ENCODE measurements at places on chromosomes 12 and 14.
A peak's percentile ranks its signal among the peaks of the same experiment; 100 is the strongest.

DNA sequence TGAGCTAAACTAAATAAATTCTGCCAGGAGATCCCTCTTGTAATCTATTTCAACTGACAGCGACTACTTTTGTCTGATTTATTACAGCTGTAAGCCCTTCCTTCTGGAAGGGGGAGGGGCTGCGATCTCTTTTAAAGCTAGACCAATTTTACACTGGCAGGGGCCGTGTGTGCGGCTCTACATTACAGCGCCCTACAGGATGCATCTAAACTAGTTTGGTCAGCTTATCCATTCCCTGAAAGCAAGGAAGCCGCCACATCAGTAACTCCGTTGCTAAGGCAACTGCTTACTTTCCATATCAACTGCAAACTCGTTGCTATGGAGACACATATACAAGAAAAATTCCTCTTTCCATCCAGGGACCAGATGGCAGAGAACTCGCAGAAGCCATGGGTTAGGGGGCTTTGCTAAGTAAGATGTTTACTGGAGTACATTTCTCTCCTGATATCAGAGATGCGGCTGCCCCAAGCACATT, 17.4 kb downstream of the FOXN3 start:
- DNase-seq = peak; percentile 49

DNA sequence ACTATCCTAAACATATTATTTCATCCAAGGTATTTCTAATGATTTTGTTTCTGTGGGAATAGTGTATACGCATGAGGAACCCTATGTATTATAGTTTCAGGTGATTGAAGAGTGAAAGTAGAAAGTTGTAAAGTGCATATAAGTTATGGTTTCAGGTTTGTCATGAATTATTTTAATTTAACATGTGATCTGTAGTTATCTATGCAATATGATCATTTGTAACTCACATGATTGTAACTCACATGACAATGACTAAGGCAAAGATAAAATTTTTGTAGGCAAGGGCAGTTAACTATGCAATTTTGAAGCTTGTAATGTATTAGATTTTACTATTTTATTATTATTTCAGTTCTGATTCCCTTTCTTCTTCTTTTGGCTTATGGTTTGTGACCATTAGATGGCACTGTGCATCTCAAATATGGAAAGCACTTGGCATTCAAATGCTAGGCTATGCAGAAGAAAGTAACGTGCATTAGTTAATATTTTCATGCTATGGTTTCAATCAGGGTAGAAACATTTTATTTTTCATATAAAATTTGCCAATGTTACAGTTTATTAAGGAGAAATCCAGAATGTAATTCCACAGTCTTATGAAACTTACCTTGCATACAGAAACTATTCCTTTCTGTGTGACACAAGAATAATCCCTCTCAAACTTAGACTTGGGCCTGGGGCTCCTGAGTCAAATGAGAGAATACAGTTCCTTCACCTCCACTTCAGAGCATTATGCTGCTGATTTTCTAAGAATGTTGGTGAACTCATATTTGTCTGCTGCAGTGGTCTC, 15.8 kb upstream of the TMEM30B start:
- no peak for DNase-seq

GRCh38 chr14:91164676-91165075, 50.8 kb downstream of the DGLUCY start:
- no peak for DNase-seq

DNA sequence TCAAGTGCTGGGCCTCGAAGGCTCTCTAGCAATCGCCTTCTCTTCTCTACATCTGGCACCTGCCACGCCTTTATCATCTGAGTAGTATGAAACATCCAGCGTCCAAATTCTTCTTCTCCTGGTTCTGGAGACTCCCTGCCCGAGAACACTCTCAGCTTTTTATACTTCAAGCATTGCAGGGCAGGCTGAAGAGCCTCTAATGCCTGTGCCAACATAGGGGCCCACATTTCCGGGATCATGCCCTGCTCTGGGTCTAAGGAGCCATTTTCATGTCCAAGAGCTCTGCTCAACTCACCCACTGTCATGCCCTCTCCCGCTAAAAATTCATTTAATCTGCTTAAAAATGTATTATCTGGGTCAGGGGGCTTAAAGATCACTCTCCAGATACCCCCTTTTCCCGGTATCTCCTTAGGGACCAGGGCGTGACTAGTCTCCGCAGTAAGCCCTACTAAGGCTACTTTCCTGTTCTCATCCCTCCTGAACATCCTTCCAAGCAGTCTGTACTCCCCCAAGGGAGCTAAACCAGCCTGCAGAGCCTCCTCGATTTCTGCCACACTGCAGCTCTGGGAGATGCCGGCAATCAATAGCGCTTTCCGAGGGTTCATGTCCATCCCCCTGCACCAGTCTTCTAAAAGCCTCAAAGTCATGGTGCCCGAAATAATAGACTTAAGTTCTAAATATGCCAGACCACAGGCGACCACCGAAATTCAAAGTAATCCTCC, 940 bp downstream of the MOAP1 start:
- DNase-seq = no peak

DNA sequence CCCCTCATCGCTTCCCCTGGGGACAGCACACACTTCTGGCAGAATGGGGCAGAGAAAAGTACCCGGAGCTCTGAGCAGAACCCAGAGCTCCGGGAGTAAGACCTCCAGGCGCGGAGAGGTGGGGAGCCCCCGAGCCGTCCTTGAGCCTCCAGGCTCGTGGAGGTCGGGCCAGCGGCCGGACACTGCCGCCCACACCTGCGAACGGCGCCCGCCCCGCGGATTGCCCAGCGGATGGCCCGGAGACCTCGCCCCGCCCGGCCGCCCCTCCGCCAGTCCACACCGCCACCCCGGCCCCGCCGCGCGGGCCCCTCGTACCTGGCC, 344 bp downstream of the SPTLC2 start:
- no peak for DNase-seq

DNA sequence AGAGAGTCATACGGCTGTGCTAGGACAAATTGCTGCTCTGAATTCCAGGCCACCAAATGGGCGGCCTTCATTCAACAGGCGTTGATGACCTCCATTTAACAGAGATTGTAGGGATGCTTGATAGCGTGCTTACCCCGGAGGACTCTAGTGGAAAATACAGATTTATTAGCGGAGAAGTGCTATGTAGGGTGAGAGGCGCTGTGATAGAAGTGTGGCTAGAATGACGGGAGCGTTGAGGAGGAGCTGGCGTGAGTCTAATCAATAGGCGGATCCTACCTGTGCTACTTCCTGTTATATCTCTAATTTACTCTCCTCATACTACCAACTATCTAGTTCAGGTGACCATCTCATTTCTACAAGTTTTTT, 668 bp downstream of the MRPS35 start:
- DNase-seq = no peak

- peak; percentile 96 for DNase-seq
Observed at GRCh38 chr12:6532051-6532926, 2.0 kb upstream of the GAPDH start.

Measured in skeletal muscle cell (primary cell).